ENCODE measurements at places on chromosomes 11 and 22.

DNA sequence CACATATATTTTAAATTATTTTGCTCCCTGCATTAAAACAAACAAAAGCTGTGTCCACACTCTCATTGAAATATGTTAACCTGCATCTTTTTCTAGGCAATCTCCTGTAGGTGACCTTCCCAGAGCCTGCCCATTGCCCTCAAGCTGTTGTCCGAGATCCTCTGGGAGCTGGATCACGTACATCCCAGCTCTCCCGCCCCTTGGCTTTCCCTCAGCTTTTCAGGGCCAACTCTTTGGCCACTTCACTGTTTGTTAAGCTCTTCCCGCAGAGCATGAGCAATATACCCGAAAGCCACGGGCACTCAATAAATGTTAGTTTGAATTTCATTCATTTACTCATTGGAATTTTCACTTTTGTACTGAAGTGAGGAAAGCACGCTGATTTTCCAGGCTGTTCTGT lies 32.2 kb downstream of the ELMOD1 start:
- no peak for DNase-seq

DNA sequence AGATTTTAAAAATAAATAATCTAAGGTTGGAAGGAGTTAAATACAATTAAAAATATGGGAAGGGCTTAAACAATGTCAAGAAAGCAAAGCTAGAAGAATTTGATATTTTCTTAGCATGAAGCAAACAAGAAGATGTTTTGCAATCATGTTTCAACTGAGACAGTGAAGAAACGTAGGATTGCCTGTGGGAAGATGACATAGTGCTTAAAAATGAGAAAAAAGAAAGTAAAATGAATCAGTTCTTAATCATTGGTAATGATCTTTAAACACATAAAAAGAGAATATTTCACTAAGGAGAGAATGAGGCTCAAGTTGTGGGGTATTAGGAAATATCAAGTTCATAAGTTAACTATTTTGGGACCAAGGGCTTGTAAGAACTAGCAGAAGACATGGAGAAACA lies 855.0 kb downstream of the METTL15 start:
- DNase-seq: no peak

DNA sequence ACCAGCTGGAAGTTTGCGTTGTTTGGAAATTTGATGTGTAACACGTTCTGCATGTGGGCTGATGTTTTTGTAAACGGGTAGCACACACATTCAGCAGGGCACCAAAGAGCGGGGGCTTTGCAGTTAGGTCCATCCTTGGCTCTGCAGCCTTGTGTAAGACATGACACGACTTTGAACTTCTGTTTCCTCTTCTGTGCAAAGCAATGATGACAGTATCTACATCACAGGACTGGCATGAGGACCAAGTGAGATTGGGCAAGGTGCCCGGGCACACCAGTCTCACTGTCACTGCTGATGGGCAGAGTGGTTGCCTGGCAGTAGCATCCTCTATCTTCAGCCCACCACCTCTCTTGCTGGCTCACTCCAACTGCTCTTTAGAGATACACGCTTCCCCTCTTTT lies 3.3 kb downstream of the TCN2 start:
- DNase-seq: no peak

- peak; percentile 100 for DNase-seq
These were observed 7.6 kb upstream of the SERPINH1 start for GRCh38 chr11:75554258-75555022.

DNA sequence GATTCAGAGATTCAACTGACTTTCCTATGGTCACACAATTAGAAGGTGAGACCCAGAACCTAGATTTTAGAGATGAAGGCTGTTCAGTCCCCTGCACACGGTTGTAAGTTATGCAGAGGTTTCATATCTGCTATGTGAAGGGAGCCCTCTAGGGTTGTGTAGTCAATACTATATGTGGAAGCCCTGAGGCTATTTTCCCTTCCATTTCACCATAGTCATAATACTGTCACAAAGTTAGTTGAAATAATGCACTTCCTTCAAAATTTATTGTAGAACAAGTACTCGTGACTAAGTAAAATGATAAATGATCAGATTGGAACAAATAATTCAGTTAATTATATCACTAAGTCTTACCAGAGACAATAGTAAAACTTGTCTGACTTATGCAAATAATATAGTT lies 48.8 kb downstream of the ENDOD1 start:
- no peak for DNase-seq

- DNase-seq: peak; percentile 38
These were observed 33.7 kb upstream of the MYRF start for GRCh38 chr11:61718621-61719302.

GRCh38 chr11:44774731-44775130 lies 48.0 kb downstream of the TSPAN18 start:
- no peak for DNase-seq

- no peak for DNase-seq
These were observed 61.3 kb downstream of the DENND5A start for GRCh38 chr11:9203691-9204311.

DNA sequence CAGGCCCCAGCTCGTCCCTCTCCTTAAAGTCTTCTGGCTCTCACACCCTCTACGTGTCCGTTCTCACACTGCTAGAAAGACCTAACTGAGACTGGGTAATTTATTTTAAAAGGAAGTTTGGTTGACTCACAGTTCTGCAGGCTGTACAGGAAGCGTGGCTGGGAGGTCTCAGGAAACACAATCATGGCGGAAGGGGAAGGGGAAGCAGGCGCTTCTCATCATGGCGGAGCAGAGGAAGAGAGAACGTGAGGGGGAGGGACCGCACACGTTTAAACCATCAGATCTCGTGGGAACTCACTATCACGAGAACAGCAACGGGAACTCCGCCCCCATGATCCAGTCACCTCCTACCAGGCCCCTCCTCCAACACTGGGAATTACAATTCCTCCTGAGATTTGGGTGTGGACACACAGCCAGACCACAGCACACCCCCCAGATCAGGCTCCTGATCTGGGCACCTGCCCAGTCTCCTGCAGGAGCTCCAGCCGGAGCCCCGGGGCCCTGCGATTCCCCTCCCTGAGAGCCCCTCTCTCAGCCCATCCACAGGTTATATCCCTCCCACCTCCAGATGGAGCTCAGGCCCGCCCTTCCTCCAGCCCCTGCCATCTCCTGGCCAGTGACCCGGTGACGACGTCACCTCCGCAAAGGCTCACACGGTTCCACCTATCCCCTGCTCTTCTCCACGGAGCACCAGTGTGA lies 170.2 kb downstream of the BRD1 start:
- no peak for DNase-seq

- DNase-seq: no peak
These were observed 167.7 kb downstream of the CEP164 start for GRCh38 chr11:117495357-117495756.

GRCh38 chr22:40818747-40819598 lies at the start of gene SLC25A17:
Gene SLC25A17, minus strand, starts transcription at chr22:40819346. Its CDS starts 98 bp downstream, at chr22:40819248.
- peak; percentile 26 for DNase-seq

All from HFF-Myc (cell line).